ENCODE measurements at places on chromosomes 1 and 21. TPM values are rescaled to one million over a fixed set of nuclear protein-coding genes. Genes with fewer than 3 reads are reported as not detected.

DNA sequence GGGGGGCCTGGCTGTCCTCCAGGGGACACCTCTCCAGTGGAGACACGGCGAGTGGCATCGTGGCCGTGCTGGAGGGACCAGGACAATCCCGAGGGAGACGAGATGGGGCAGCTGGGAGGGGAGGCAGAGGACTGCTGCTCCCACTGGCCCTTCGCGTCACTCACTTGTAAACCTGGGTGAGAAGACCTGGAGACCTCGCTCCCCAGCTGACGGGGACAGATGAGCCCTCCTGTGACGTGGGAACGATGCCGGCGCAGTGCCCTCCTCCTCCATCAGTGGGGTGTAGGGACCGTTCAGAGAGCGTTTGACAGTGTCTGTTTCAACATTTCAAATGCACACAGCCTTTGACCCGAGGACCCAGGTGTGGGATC, 4.6 kb downstream of the SPATC1L start:
- DNase-seq, result no peak

GRCh38 chr21:36727866-36728265, 29.0 kb downstream of the SIM2 start:
- DNase-seq, result no peak

GRCh38 chr1:50278961-50279360, 144.3 kb downstream of the DMRTA2 start:
- no peak for DNase-seq

DNA sequence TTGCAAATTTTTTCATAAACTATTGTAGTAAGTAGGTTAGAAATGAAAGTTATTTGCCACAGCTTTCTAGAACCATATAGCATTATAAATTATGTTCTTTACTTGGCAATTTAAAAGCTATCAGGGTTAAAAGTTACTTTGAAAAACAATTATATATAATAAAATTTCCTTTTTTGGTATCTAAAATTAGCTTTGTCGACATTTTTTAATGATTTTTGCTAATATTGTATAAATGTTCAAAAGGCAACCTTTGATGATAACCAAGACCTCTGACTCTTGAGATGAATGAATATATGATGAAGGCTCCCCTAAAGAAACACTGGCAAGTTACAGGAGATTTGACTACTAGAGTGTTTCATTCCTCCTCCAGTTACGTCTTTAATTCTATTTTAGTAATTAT, 121.2 kb downstream of the CDC42BPA start:
- no peak for DNase-seq

GRCh38 chr1:227913764-227914721, 33.7 kb downstream of the WNT9A start:
- no peak for DNase-seq

DNA sequence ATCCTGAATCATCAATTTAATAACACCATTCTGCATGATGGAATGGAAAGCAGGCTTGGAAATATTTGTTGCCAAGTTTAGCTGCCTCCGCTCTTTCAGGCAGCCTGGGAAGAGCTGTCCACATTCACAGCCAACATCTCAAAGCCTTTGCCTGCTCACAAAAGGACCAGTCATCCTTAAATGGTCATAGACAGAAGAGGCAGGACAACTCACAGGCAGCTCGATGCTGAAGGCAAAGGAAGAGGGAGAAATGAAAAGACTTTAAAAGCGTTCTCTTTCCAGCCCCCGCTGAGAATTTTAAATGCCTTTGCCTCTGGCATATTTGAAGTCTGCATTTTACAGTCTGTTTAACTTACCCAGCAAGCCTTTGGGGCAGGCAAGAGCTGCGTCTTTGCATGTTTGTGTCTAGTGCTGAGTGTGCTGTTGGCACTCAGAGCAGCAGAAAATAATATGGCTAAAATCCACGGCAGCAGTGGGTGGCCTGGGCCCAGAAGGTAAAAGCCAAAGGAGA, 68.9 kb downstream of the NMNAT2 start:
- no peak for DNase-seq

- DNase-seq, result no peak
Measured at GRCh38 chr1:44239961-44240371, 26.7 kb downstream of the DMAP1 start.

DNA sequence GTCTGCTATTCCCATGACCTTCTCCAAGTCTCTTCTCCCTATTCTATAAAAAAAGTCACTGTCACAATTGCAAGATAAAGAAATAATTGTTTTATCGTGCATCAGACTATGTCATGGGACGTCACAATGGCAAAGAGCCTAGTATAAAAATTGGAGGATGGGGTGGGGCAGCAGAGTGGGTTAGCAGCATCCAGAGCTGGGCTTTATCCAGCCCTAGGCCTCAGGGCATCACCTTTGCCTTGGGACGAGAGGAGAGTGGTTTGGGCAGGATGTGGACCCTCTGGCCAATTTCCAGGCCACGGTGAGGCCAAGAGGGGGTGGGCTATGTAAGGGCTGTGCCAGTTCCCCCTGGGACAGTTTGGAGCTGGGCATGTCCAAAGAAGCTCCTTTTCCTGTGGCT, 25.7 kb downstream of the WNT4 start:
- no peak for DNase-seq

- no peak for DNase-seq
Measured at GRCh38 chr1:224804220-224804619, 125.3 kb upstream of the DNAH14 start.

DNA sequence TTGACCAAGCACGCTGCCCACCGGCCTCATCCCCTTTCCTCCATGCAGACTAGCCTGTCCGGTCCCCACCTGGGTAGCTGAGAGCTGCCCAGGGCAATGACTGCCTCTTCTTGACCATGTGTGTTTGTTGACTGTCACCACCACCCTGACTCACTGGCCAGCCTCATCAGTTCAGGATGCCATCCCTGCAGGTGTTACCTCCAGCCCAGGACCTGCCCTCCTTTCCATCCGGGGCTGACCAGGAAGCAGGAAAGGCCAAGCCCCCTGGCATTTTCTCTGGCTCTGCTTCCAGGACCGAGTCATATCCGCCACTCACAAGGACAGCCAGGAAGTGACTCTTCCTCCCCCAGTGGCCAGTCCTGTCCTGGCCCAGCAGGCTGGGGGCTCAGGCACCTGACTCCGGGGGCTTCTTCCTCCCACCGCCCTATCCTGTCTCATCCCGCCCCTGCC, 17.1 kb downstream of the EPHA2 start:
- no peak for DNase-seq

DNA sequence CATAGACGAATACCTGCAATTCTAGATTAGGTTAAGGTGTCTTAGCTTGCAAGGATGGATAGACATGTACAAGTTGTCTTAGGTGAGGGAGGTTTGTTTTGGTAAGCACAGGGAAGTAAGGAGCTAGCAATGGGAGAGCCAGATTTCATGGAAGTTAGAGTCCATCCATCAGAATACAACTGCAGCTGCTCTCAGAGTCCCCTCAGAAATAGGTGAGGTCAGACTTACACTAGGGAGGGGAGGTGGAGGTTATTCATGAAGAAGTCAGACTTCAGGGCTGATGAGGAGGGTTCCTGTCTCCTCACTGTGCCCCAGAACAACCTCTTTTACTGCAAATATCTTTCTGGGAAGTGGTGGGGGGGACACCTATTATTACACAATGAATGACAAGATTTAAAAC, 85.3 kb downstream of the KCTD3 start:
- no peak for DNase-seq

GRCh38 chr1:36321119-36321951, 2.1 kb downstream of the EVA1B start:
- no peak for DNase-seq

DNA sequence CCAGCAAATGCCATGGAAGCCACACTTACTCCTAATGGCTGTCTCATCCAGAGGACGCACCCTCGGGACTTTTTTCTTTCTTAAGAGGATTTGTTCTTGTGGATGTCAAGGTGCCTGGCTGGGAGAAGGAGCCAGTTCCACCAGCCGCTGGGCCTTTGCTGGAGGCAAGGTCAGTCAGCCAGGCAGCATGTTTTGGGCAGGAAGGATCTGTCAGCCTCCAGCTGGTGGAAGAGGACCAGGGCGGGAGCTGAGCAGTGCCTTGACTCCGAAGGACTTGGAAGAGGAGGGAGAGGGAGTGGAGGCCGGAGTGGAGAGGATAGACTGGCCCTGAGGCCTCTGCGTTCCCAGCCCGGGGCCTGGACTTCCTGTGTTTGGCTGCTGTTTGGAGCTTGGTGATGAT, 5.7 kb downstream of the IGSF5 start:
- DNase-seq, result no peak

- no peak for DNase-seq
Measured at GRCh38 chr1:24142546-24143534, at the start of gene IL22RA1. TSS of gene IL22RA1 (minus strand) at chr1:24143140. CDS start at chr1:24143082, 58 bp downstream.

GRCh38 chr1:200724064-200724463, 14.6 kb upstream of the CAMSAP2 start:
- DNase-seq, result no peak

GRCh38 chr1:5830771-5831599, 161.2 kb downstream of the NPHP4 start:
- DNase-seq, result no peak

DNA sequence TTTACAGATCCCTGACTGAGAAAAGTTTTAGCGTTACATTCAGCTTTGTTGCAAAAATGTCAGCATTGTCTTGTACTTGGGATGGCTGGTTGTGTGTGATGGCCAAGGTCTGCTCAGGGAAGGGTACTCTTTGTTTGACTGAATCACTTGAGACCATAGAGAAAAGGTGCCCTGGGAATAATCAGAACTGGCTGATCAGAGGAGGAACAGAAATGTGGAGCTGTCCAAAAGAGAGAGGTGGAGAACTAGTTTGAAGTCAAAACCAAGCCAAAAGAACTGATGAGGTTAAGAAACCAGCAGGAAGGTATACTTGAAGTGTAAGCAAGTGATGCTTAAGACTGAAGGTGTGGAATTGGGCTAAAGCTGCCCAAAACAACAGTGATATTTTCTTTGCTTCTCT, 107.6 kb upstream of the LYPLAL1 start:
- no peak for DNase-seq

GRCh38 chr1:113530021-113530420, 139.7 kb downstream of the MAGI3 start:
- DNase-seq, result no peak

DNA sequence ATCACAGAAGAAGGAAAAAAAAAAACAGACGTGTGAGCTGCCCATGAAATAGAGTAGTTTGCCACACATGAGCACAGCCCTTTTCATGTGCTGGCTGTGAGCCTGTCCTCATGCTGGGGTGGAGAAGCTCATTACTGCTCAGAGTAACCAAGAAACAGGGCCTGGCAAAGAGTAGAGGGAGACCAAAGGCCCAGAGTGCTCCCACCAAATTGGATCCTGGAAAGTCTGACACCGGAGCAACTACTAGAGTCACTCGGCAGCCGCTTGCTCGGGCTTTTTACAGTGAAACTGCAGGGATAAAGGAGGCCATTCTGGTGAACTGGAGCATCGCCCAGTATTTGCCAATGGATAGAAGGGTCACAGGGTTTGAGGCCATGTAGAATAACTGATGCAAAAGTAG, 64.4 kb upstream of the BARHL2 start:
- no peak for DNase-seq

GRCh38 chr1:181676269-181676668, 193.0 kb downstream of the CACNA1E start:
- DNase-seq, result no peak

DNA sequence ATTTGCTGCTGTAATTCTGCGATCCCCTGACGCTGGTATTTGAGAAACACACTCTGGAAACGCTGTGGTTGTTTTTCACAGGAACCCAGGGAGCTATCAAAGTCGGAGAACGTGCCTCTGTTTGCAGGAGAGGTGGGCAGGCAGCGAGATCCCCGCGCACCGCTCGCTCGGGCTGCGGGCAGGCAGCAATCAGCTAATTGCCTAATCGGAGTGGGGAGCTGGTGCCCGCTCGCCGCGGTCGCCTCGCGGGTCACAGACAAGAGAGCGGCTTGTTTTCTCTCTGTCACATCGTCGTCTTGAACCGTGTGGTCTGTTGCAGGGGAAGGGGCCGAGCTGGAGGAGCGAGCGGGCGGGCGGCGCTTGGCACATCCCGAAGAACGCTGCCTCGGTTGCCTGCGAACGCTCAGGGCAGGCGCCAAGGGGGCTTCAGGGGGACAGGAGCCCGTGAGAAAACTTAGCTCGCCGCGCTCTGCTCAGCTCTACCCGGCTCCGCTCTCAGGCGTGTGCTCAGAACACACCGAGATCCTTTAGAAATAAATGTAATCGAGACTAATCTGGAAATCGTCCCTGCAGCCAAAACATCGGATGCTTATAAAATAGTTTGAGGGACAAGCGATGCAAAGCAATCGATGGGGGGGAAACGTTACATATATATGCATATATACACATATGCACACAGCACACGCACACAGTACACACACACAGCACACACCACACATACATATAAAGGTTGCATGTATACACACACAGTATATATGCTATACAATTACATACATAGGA, 93.6 kb upstream of the SMYD2 start:
- DNase-seq, result no peak

DNA sequence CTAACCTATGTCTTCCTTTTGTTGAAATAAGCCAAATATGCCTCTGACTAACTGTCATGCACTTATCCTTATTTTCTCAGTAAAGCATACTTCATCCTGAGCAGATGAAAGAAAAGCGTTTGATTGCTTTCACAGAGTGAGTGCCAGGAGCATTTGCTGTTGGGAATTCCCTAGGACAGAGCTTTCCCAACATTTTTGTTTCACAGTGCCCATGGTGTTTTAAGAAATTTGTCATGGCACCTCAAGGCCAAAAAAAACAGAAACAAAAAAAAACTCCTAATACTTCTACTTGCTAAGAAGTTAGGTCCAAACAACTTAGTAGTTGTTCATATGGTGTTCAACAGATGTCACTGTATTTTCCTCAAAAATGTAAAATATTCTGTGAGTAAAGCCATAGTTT, 120.8 kb upstream of the BMP8A start:
- DNase-seq, result no peak

The ASCL5 gene
- total RNA-seq, result not detected

The IGSF5 gene
- not detected for total RNA-seq

The PGD gene
- 286 TPM for total RNA-seq

The FOXO6 gene
- total RNA-seq, result 0.53 TPM

The CYP4A22 gene
- not detected for total RNA-seq

The MRPL39 gene
- 65.4 TPM for total RNA-seq

The SPRR2A gene
- not detected for total RNA-seq

The WDR64 gene
- total RNA-seq, result not detected

The GPR61 gene
- total RNA-seq, result 0.14 TPM

The SERINC2 gene
- 1.3 TPM for total RNA-seq

The CTSK gene
- 20.5 TPM for total RNA-seq

The CALML6 gene
- 0.14 TPM for total RNA-seq

All from pulmonary artery endothelial cell (primary cell).